Activated CD4-positive, alpha-beta memory T cell treated with anti-CD3 and anti-CD28 coated beads for 36 hours (primary cell): ENCODE measurements at places on chromosomes 11 and 22. TPM values are rescaled to one million over a fixed set of nuclear protein-coding genes. Genes with fewer than 3 reads are reported as not detected.

GRCh38 chr11:17547932-17548331 is 873 bp downstream of the OTOG start:
- H3K4me3 ChIP-seq: no peak overlapping the region
- no peak for DNase-seq
- H3K4me1 ChIP-seq: peaks cover 2% of the 10 kb centered on the region
- H3K27me3 ChIP-seq: peaks cover 24% of the 10 kb centered on the region

DNA sequence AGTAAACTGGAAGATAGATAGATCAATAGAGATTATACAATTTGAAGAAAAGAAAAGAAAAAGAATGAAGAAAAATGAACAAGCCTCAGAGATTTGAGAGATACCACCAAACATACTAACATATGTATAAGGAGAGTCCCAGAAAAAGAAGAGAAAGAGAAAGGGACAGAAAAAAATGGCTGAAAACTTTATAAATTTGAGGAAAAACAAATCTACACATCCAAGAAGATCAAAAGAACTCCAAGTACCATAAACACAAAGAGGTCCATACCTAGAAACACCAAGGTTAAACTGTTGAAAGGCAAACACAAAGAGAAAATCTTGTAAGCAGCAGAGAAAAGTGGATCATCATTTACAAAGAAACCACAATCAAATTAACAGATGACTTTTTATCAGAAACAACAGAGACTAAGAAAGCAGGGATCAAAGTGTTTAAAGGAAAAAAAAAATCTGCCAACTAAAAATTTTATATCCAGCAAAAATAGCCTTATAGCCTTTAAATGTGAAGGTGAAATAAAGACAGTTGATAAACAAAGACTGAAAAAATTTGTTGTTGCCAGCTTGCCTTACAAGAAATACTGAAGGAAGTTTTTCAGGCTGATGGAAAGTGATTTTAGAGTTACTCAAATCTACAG is 11.8 kb upstream of the AKIP1 start:
- H3K36me3 ChIP-seq: peaks cover 6% of the 10 kb centered on the region
- DNase-seq: no peak
- H3K4me3 ChIP-seq: no peak overlapping the region
- H3K4me1 ChIP-seq: no peaks in the 10 kb centered on the region

GRCh38 chr22:38951734-38952133 is 5.7 kb upstream of the APOBEC3A start:
- H3K27ac ChIP-seq: no peak overlapping the region
- no peak overlapping the region for H3K4me3 ChIP-seq
- DNase-seq: no peak
- no peaks in the 10 kb centered on the region for H3K36me3 ChIP-seq

- H3K27ac ChIP-seq: no peak overlapping the region
- no peaks in the 10 kb centered on the region for H3K4me1 ChIP-seq
- no peak for DNase-seq
- H3K36me3 ChIP-seq: no peaks in the 10 kb centered on the region
- no peak overlapping the region for H3K4me3 ChIP-seq
Measured at GRCh38 chr11:69821511-69822040, 2.4 kb upstream of the FGF3 start.

GRCh38 chr11:58027341-58027740 is 3.4 kb upstream of the OR6Q1 start:
- no peaks in the 10 kb centered on the region for H3K4me1 ChIP-seq
- no peak overlapping the region for H3K4me3 ChIP-seq
- DNase-seq: no peak
- no peak overlapping the region for H3K27ac ChIP-seq
- no peaks in the 10 kb centered on the region for H3K36me3 ChIP-seq
- peaks cover 5% of the 10 kb centered on the region for H3K27me3 ChIP-seq

DNA sequence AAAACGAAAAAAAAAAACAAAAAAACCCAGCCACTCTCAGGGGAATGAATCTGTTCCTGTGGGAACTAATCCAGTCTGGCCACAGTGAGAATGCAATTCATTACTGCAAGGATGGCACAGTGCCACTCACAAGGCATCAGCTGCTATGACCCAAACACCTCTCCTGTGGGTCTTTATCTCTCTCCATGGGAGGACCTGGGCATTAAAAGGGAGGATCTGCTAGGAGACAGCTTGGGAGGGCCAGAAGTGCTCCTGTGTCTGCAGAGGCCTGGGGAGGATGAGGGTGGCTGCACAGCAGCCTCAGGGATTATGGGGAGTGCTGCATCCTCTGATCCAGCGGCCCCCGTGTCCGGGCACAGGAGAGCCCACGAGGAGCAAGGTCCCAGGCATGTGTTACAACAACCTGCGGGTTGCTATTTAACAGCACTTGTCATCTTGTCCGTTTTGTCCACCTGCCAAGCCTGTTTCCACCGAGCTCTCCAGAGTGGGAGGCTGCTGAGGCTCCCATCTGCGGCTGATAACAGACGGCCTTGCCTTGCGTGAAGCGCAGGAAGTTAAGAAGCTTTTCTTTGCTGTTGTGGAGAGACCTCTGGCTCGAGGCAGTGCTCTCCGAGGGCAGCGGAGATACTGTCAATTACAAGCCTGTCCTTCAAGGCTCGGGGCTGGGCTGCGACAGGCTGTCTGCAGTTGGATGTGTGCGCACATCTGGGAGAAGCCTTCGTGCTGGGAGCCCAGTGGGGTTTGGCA is 97.7 kb downstream of the NXPE2 start:
- no peak overlapping the region for H3K4me3 ChIP-seq
- DNase-seq: no peak
- no peaks in the 10 kb centered on the region for H3K4me1 ChIP-seq
- H3K27me3 ChIP-seq: peaks cover 9% of the 10 kb centered on the region

GRCh38 chr11:87190071-87190470 is 152.3 kb downstream of the TMEM135 start:
- H3K27me3 ChIP-seq: no peaks in the 10 kb centered on the region
- DNase-seq: no peak
- H3K4me1 ChIP-seq: no peaks in the 10 kb centered on the region
- H3K36me3 ChIP-seq: peaks cover 5% of the 10 kb centered on the region
- no peak overlapping the region for H3K4me3 ChIP-seq

DNA sequence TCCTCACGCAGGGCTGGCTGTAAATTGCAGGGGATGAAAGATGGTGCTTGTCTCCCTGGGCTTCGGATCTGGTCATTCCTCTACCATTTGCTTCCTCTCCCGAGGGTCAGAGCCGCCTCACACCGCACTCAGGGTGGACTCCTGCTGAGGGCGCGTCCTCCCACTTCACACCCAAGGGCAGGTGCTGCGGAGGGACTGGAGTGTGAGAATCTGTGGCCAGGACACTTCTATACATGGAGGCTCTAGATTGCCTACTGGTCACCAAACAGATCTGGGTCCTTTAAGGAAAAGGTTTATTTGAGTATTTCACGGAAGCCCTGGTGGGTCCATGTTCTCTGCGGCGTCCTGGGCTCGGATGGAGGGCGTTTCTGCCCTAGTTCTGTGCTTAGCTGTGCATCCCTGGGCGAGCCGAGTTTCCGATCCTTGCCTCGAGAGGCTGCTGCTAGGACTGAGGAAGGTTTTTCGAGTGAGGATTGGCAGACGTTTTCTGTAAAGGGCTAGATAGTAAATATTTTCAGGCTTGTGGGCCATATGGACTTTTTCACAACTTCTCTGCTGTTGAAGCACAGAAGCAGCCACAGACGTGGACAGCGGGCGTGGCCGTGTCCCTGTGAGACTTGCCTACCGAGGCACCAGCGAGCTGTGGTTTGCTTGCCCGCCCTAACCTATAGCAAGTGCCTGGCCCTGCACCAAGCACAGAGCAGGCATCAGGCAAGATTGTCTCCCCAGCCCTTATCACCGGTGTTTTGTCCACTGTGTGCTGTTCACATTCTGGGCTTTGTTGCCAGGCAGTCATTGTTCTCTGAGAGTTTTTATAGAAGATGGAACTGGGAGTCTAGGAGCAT is 279.0 kb downstream of the TBC1D22A start:
- H3K27ac ChIP-seq: no peak overlapping the region
- peaks cover 1% of the 10 kb centered on the region for H3K36me3 ChIP-seq
- DNase-seq: no peak
- no peaks in the 10 kb centered on the region for H3K27me3 ChIP-seq
- H3K4me3 ChIP-seq: no peak overlapping the region

- no peaks in the 10 kb centered on the region for H3K4me1 ChIP-seq
- H3K36me3 ChIP-seq: no peaks in the 10 kb centered on the region
- H3K27me3 ChIP-seq: peaks cover 2% of the 10 kb centered on the region
- H3K27ac ChIP-seq: no peak overlapping the region
- no peak for DNase-seq
- no peak overlapping the region for H3K4me3 ChIP-seq
Measured at GRCh38 chr11:109970516-109971183, 122.5 kb upstream of the ZC3H12C start.

GRCh38 chr11:74866557-74866956 is 82.3 kb downstream of the XRRA1 start:
- no peak overlapping the region for H3K27ac ChIP-seq
- no peak for DNase-seq
- no peaks in the 10 kb centered on the region for H3K27me3 ChIP-seq
- peaks cover 92% of the 10 kb centered on the region for H3K36me3 ChIP-seq
- H3K4me3 ChIP-seq: no peak overlapping the region
- no peaks in the 10 kb centered on the region for H3K4me1 ChIP-seq

DNA sequence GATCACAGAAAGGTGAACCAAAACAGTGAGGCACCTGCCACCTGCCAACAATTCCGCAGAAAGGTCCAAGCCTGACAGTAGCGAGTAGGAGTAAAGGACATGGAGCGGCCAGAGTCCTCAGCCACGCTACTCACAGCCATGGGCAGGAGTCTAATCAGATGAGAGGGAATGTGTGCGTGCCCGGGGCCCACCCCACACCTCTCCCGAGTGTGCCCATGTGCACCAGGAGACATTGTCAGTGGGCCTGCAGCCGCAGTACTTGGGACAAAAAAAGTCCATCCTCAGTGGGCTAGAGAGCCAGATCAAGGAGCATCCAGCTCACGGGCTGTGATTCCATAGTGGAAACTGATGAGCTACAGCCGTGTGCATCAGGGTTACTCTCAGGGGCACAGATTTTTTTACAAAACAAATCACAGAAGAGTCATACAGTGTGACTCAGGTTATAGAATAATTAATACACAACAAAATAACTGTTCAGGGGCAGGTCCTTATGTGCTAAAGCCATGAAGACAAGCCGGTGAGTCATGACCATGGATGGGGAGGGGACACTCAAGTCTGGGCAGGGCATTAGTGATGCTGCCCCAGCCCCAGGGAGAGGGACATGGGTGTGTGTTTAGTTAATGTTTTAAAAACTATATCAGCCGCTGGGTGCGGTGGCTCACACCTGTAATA is 12.0 kb downstream of the SART1 start:
- H3K4me3 ChIP-seq: no peak overlapping the region
- DNase-seq: no peak
- H3K27ac ChIP-seq: no peak overlapping the region

- no peak overlapping the region for H3K4me3 ChIP-seq
- peaks cover 1% of the 10 kb centered on the region for H3K4me1 ChIP-seq
- no peak overlapping the region for H3K27ac ChIP-seq
- H3K36me3 ChIP-seq: no peaks in the 10 kb centered on the region
- DNase-seq: no peak
Measured at GRCh38 chr11:11237070-11237832, 115.8 kb downstream of the CSNK2A3 start.

DNA sequence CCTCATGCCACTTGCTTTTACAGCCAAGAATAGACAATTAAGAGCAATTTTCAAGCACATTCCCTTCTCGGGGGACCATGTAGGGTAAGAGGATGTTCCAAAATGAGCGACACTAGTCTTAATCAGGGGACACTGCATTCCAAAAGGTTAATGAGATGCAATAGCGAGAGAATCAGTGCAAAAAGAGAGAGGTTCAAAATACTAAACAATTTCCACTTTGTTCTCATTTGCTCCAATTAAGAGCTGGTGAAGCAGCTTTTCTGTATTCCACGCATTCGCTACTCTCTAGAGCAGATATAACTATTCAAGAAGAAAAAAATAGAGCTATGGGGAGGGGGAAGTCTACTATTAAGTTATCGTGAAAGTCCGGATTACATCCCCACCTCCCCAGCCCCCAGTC is 811 bp downstream of the LRRC4C start:
- DNase-seq: no peak
- peaks cover 4% of the 10 kb centered on the region for H3K27me3 ChIP-seq
- peaks cover 5% of the 10 kb centered on the region for H3K4me1 ChIP-seq
- no peaks in the 10 kb centered on the region for H3K36me3 ChIP-seq

- no peaks in the 10 kb centered on the region for H3K36me3 ChIP-seq
- no peak overlapping the region for H3K4me3 ChIP-seq
Measured at GRCh38 chr11:27913650-27914049, 194.3 kb downstream of the KIF18A start.

DNA sequence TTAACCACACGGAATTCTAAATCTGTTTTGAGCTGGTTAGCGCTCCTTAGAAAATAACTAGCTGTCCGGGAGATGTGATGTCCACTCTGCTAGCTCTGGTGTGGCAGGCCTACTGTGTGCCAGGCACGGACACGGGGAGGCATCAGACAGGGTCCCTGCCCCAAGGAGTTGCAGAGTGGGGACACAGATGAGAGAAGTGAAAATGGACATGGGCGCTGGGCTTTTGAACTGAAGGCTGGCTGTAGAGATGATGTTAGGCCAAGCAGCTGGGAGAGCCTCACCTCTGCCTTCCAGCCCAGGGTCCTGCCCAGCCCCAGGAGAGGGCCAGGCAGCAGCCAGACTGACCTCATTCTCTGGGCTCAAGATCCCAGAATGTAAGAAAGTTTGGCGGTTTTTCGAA is 368.6 kb downstream of the CTTN start:
- H3K4me1 ChIP-seq: no peaks in the 10 kb centered on the region
- no peak overlapping the region for H3K27ac ChIP-seq
- H3K4me3 ChIP-seq: no peak overlapping the region

GRCh38 chr22:21449531-21450319 is 17.5 kb upstream of the TMEM191C start:
- no peak overlapping the region for H3K27ac ChIP-seq
- no peaks in the 10 kb centered on the region for H3K4me1 ChIP-seq
- H3K27me3 ChIP-seq: no peaks in the 10 kb centered on the region
- H3K36me3 ChIP-seq: peaks cover 4% of the 10 kb centered on the region
- H3K4me3 ChIP-seq: no peak overlapping the region

- H3K36me3 ChIP-seq: no peaks in the 10 kb centered on the region
- no peak overlapping the region for H3K4me3 ChIP-seq
- no peaks in the 10 kb centered on the region for H3K27me3 ChIP-seq
Measured at GRCh38 chr11:27904358-27905055, 203.4 kb downstream of the KIF18A start.

GRCh38 chr11:9047964-9048523 is 43.4 kb downstream of the SCUBE2 start:
- H3K4me1 ChIP-seq: no peaks in the 10 kb centered on the region
- no peak overlapping the region for H3K27ac ChIP-seq
- no peaks in the 10 kb centered on the region for H3K27me3 ChIP-seq
- H3K36me3 ChIP-seq: no peaks in the 10 kb centered on the region
- no peak overlapping the region for H3K4me3 ChIP-seq

Gene RNF26
- total RNA-seq: 35.2 TPM

Gene PTGDR2
- 0.33 TPM for total RNA-seq

Gene SLC22A9
- not detected for total RNA-seq

Gene TMPRSS4
- total RNA-seq: not detected

Gene OR1S1
- not detected for total RNA-seq

Gene IL18
- total RNA-seq: not detected

Gene SLC37A4
- 37.0 TPM for total RNA-seq

Gene TSSK2
- not detected for total RNA-seq

Gene MRGPRX3
- not detected for total RNA-seq

Gene C11orf86
- not detected for total RNA-seq

Gene POLR2L
- total RNA-seq: 70.4 TPM

Gene NECTIN1
- total RNA-seq: 2.0 TPM

Gene PTPN5
- total RNA-seq: not detected
